ENCODE measurements at places on chromosomes 16 and 17.

DNA sequence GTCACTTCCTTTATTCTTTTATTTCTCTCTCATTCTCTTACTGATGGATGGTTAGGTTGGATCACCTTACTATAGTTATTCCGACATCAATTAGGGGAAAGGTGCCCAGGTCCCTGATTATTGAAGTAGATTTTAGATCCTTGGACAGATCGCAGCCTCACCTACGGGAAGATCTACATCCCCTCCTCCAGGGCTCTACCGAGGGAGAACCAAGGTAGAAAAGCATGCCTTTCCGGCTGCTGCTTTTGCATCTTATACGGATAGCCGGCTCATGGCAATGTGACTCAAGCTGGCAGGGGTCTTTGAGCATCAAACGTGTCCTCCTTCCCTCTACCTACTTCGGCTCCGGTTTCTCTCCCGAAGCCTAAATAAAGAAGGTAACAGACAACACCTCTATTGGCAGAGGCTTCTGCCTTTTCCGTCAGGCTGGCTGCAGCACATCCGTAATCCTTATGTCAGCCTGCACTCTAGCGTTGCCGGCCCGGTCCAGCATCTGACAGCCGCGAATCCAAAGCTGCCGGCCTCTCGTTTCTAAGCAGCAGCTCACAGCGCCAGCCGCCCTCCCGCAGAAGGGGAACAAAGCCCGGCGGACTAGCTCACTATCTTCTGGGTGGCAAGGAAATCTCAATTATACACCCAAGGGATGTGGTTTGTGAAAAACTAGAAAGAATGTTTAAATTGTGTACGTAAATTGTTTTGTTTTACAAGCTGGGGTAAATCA is 46.9 kb downstream of the IRX6 start:
- DNase-seq = peak; percentile 25

- DNase-seq = no peak
Observed at GRCh38 chr17:82235056-82235774, 6.4 kb downstream of the SLC16A3 start.

GRCh38 chr17:45441526-45442310 is 9.0 kb upstream of the ARHGAP27 start:
- DNase-seq = no peak

- no peak for DNase-seq
Observed at GRCh38 chr17:50653738-50654137, 19.1 kb downstream of the ABCC3 start.

DNA sequence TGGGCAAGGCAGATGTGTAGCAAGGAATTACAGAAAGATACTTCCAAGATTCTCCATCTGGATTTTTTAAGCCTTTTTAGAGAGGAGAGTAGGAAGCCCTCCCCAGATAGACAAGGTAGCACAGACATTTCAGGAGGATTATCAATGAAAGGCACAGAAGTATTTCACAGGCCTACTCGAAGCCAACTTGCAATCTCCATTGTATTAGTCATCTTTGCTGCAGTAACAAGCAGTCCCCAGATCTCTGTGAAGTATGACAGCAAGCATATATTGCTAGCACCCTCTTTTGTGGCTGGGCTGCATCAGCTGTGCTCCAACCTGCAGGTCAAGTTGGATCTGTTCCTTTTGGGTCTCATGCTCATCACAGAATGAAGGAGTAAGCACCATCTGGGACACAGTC is 101.6 kb downstream of the MAF start:
- no peak for DNase-seq

DNA sequence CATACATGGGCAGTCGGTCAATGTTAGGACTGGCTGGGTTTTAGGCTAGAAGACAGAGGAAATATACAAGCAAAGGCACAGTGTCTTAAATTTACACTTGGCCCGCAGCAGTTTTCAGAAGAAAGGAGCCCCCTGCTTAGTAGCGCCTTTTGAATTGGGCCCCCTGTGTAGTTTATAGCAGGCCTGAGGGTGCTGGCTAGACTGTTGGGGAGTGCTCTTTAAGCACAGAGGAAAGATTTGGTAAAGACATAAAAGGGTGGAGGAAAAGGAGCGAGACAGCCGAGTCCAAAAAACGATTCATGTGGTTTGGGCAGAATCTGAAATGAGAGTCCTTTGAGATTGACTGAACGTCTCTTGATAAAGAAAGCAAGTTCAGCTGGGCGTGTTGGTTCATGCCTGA is 10.6 kb downstream of the RMI2 start:
- no peak for DNase-seq

DNA sequence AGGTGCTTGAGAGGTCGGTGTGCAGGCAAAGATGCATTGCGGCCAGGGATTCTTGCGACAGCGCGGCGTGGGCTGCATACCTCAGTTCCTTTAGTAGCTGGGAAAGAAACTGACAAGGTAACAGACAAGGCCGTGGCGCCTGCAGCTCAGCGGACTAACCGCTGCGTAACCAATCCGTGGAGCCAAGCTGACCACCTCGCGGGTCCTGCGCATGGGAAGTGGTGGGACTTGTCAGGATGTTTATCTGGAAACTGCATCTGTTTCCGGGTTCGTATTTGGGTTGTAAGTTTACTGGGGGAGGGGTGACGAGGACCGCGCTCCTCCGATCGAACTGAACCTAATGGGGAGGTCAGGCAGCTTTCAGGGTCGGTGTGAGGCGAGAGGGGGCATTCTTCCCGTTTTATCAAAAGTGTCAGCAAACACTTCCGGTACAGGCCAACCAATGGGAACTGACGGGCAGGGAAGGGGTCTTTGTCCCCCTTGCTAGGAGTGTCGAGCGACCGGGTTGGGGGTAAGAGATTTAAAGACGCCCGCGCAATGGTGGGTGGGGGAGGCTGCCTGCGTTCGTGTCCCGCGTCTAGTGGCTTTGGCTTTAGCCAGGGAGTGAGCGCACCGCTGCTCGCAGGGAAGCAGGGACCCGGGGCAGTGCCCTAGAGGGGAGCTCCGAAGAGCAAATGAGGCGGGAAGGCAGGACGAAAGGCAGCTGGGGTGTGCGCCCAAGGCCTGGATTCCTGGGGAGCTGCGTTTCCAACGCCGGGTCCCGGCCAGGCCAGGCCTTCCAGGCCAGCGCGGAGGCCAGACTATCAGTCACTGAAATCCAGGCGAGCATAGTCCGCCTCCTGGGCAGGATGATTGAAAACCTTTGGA is 7.0 kb downstream of the IRX6 start:
- DNase-seq = no peak

GRCh38 chr17:50589095-50589705 is 28.7 kb downstream of the CACNA1G start:
- DNase-seq = peak; percentile 51

DNA sequence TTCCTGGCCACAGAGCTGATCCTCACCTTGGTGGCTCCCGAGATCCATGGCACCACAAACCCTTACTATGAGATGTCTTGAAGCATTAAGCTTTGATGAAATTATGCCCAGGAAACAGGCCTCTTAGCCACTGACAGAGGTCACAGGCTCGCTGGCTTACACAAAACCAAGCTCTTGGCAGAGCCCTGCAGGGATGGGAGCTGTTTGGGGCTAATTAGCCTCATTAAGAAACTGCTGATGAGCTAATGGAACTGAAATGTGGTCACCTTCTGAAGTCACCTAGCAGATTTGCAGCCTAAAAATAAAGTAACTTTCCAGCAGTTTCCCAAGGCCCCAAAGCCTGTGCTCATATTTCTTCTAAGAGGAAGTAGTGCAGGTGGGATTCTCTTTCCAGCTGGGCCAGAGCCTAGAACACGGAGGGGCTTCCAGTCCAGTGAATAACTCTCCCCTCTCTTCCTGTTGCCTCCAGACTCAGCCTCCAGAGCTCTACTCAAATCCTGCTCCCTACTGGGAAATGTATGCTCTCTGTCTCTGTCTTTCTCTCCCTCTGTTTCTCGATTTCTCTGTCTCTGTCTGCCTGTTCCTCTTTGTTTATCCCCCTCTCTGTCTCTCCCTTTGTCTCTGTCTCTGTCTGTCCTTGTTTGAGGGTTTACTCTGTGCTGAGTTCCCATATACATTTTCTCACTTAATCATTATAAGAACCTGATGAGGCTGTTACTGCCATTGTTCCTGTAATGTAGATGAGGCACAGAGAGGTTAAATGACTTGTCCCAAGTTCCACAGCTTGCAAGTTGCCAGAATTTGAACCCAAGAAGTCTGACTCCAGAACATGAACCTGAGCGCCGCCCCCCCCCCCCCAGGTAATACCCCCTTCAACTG is 338.9 kb downstream of the CA10 start:
- DNase-seq = no peak

DNA sequence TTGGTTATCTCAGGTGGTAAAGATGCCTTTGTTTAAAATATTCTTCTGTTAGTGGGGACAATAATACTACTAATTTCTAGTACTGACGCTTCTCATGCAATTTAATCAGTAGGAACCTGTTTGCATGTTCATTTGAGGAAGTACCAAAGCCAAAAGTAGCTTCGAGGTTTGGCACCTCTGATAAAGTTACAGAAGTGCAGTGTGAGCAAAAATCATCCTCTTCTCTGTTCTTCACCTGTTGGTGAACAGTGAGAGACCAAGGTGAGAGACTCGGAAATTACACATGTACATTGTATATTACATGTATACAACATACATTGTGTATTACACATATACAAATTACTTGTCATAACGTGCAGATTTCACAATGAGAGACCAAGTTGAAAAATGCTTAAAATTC is 404.6 kb downstream of the MAF start:
- DNase-seq = no peak

DNA sequence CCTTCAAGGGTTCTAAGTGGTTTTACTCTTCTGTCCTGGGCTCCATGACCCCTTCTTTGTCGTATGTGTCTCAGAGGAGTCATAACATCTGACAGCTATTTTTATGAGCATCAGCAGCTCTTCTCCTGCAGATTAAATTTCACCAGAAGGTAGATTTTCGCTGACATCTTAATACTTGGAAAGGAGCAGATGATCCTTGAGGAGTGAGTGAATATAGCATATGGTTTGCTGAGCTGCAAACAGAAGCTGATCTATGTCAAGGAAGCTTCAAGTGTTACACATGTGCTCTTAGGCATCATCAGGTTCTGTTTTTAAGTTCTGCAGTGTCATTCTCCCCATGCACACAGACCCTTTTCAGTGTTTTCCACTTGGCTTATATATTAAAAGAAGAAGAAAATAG is 49.2 kb upstream of the MYH2 start:
- DNase-seq = no peak

GRCh38 chr16:12898551-12898950 is 2.8 kb upstream of the SHISA9 start:
- no peak for DNase-seq

All from kidney glomerular epithelial cell (primary cell).